Mucosa of gallbladder (tissue), 1 donor: ENCODE measurements at places on chromosomes 13 and 19.

- no peak for DNase-seq
Observed at GRCh38 chr19:33397536-33398360, 24.2 kb downstream of the CEBPG start.

DNA sequence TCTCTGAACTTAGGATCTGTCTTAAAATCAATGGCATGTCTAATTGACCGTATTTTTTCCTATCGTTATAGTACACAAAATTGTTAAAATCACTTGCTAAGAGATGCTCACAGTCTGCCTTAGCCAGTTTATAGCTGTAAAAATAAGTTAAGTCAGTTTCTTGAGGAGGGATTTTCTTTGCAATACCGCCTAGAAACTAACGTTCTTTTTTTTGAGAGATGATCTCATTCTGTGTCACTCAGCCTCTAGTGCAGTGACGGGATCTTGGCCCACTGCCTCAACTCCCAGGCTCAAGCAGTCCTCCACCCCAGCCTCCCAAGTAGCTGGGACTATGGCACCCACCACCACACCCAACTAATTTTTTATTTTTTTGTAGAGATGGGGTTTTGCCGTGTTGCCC lies 4.4 kb downstream of the CKAP2 start:
- DNase-seq: no peak

DNA sequence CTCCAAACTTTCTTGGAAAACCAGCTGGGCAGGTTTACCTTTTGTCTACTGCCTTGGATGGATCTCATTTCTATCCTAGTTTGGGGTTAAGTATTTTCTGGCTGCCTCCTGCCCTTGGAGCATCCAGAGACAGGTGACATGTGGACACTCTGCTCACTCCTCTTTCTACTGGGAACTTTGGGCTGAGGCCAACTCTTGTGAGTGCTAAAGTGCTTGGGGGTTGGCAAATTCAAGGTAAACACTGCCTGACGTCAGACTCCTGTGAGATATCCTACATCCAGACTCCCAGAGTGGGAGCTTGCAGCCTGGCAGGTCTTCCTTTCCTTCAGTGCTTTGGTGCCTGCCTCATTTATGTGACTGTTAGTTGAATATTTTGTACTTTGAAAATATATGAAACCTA lies 388.1 kb downstream of the KCNRG start:
- peak; percentile 33 for DNase-seq

GRCh38 chr13:88464851-88465250 lies 793.7 kb downstream of the SLITRK5 start:
- DNase-seq: no peak

GRCh38 chr13:105165449-105166125 lies 1369.9 kb downstream of the EFNB2 start:
- no peak for DNase-seq

DNA sequence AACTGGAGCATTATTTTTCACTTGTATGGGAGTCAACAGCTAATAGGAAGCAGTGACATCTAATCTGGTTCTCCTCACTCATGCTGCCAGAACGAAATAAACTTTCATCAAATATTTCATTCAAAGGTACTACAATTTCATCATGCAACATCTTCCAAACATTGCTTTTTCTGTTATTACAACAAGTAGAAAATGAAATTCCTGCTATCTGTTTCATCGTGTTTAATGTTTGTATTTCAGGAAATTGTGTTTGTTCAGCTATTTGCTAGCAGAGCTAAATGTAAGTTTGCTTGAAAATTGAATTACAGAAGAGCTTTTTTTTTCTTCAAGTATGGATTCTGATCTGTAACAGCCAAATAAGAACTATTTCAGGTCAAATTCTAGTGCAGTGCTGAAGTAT lies 90.1 kb downstream of the SLITRK6 start:
- DNase-seq: no peak

DNA sequence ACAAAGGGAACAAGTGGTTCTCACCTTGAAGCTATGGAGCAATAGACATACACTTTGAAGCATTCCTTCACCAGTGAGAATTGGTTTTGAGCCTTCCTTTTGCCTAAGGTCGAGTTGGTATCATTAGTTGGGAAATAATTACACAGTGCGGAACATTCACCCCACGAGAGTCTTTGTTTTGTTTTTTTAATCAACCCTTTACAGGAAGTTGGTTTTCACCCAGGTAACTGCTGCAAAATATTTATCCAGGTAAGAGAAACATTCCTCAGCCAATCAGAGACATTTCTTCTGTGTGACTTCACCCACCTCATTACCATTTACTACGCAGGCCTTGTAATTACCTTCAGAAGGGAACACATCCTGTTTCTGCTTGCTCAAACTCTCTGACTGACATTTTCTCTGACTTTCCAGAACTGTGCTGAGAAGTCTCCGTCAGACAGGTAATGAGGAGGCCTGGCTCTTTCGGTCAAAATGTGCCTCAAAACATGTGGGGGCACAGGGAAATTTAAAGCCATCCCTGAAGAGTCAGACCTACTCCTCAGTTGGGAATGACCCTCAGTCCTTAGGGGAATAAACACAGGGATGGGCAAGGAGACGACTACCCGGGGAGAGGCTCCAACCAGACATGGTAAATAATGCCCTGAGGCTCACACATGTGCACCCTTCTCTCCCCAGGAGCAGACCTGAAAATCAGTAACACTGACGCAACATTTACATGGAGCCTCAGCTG lies 22.7 kb upstream of the SERP2 start:
- no peak for DNase-seq

GRCh38 chr19:23403581-23404324 lies 8.5 kb upstream of the ZNF91 start:
- peak; percentile 89 for DNase-seq

DNA sequence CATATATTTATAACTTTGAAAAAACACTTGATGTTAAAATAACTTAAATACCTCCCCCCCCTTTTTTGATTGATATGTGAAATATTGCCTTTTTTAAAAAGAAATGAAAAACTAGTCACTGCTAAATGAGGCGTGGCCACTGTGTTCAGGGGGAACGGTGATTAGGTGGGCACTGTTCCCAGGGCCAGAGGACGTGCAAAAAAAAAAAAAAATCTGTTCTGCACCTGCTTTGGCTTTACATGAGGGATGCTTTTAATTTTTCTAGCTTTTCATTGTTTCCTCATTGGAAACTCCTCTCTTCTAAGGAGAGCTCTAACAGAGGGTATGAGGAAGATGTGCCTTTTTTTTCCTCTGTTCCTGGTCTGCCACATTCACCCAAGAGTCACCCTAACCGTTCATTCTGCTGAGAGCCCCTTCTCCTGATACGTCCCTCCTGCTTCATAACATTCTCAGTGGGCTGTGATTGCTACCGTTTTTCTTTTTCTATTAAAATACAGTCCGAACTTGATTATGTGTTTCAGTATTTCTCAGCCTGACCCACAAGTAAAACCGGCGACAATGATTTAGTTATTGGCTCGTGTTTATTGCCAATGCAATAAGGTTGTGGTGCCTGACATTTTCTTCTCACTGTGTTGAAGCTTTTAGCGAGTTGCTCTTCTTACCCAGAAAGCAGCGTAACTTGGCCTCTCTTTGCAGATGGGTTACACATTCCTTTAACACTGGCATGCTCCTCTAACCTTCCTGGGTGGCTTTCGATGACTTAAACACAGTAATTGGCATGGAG lies 64.8 kb upstream of the ZNF536 start:
- no peak for DNase-seq

GRCh38 chr13:38685431-38685830 lies 1.4 kb upstream of the FREM2 start:
- no peak for DNase-seq

GRCh38 chr19:1864480-1865171 lies 1.2 kb upstream of the KLF16 start:
- peak; percentile 60 for DNase-seq

DNA sequence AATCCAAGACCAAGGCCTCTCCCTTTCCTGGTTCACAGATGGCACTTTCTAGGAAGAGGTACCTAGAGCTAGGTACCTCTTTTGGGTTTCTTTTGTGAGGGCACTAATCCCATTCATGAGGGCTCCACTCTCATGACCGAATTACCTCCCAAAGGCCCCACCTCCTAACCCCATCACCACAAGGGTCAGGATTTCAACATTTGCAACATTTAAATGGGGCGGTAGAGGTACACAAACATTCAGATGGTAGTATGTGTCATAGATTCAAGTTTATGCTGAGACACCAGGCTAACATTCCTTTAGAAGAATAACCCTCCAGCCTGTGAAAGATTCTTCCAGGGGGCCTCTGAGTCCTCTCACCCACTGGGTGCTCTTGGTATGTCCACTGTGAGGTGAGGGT lies 116.3 kb downstream of the FOXO1 start:
- no peak for DNase-seq

DNA sequence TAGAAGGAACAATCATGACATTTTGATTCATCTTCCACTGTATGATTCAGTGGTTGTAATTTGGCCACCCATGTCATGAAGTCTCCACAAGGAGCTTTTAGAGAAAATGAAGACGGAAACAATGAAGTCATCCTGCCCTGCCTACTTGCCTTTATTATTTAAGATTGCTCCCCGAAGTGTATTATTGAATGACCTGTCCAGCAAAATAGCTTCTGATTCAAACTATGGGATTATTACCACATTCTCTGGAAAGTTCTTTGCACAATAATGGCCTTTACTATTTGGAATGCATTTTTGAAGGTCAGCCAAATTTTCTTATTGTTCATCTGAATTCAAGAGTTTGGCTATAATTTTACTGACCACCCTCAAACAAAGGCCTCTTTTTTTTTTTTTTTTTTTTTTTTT lies 77.8 kb upstream of the RFC3 start:
- DNase-seq: no peak
